ENCODE measurements at places on chromosomes 6 and 20. TPM values are rescaled to one million over a fixed set of nuclear protein-coding genes. Genes with fewer than 3 reads are reported as not detected.
A peak's percentile ranks its signal among the peaks of the same experiment; 100 is the strongest.

The DNAH8 gene
- polyA plus RNA-seq = 1.7 TPM

GRCh38 chr6:33144373-33144772 lies 47.9 kb downstream of the COL11A2 start:
- DNase-seq = no peak

- DNase-seq = no peak
Measured at GRCh38 chr6:158233214-158233795, 65.2 kb downstream of the GTF2H5 start.

DNA sequence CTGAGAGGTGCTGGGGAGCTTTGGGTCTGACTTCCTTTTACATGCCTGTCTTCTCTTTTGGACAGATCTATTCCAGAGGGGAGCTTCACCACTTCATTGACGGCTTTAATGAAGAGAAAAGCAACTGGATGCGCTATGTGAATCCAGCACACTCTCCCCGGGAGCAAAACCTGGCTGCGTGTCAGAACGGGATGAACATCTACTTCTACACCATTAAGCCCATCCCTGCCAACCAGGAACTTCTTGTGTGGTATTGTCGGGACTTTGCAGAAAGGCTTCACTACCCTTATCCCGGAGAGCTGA lies 13.1 kb downstream of the PRDM1 start:
- DNase-seq = no peak

- DNase-seq = no peak
Measured at GRCh38 chr6:14770040-14770439, 475.8 kb upstream of the JARID2 start.

DNA sequence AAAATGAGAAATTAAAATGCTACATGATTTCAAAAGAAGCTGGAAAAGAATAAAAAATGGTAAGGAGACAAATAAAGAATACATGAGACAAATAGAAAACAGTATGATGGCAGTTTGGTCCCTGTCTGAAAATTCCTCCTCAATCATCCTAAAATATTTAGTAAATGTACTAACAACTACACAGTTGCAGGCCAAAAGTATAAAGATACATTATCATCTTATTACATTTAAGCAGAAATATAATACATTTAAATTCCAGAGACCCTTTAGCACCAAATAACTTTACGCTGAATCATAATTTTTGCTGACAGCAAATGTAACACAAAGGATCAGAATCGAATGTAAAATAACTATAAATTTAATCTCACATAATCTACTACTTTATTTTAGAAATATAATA lies 4.4 kb downstream of the HMGCLL1 start:
- DNase-seq = no peak

DNA sequence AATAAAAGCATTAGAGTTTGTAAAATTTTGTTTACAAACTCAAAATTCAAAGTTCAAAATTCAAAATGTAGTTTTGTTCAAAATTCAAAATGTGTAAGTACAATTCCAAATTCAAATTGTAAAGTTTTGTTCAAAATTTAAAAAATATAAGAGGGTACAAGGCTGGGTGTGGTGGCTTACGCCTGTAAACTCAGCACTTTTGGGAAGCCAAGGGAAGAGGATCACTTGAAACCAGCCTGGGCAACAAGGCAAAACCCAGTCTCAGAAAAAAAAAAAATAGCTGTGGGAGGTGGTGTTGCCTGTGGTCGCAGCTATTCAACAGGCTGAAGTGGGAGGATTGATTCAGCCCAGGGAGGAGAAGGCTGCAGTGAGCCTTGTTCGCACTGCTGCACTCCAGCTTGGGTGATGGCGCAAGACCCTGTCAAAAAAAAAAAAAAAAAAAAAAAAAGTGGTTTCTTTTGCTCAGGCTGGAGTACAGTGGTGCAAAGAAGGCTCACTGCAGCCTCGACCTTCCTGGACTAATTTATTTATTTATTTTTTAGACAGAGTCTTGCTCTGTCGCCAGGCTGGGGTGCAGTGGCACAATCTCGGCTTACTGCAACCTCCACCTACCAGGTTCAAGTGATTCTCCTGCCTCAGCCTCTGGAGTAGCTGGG lies 5.4 kb upstream of the ZBTB12 start:
- peak; percentile 33 for DNase-seq

GRCh38 chr6:105675715-105676397 lies 273.0 kb upstream of the PREP start:
- peak; percentile 82 for DNase-seq
